ENCODE measurements at places on chromosomes 5 and 9.

DNA sequence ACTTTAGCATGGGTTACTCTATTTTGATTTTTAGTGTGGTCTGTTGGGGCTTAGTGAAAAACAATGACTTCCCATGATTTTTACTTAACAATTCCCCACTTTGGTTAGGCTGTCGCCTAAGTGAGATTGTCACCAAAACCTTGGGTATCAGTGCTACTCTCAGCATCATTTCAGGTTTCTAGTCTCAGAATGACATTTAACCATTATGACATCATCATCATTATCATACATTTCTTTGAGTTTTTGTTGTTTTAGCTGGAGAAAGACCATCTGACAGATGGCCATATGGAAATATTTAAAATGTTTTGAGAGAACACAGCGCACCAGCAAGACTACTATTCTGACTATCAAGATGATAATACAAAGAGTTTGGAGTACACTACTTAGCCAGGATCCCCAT, 551.0 kb upstream of the PTPRD start:
- DNase-seq: no peak

DNA sequence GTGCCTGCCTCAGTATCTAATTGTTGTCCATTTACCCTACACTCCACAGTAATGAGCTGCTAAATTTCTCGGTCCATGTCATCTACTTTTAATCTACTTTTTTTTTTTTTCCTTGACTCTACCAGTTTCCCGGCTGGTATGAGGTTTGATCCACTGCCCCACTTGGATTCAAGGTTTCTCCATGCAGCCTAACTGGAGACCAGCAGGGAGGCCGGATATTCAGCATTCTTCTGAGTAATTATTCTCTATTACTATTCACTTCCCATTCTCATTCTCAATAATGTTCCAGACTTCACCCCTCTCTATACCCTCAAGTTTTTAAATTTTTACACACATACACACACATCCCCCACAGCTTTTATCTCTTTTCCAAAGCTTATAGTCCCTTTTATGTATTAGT, 51.0 kb upstream of the SUSD1 start:
- DNase-seq: no peak

- DNase-seq: no peak
Measured at GRCh38 chr5:65111961-65112658, 343.4 kb downstream of the CWC27 start.

- no peak for DNase-seq
Measured at GRCh38 chr9:71607461-71607881, 160.8 kb downstream of the CEMIP2 start.

DNA sequence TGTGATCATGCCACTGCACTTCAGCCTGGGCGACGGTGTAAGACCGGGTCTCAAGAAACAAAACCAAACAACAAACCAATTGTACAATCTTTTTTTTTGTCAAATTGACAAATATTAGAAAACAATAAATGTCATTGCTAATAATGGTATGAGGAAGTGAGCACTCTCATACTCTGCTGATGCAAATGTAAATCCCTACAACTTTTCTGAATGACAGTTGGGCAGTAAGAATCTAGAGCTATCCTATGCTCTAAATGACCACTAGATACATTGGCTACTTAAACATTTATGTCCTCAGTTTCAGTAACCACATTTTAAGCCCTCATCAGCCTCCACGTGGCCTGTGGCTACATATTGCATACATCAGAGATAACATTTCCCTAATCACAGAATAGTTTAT, 256.2 kb downstream of the FER start:
- no peak for DNase-seq

Data from GM10248 (cell line).